ENCODE measurements at places on chromosomes 2 and 18.

- no peak for DNase-seq
These were observed 425.1 kb upstream of the RAB6C start for GRCh38 chr2:129554373-129554772.

GRCh38 chr18:76230791-76231190 is 264.3 kb downstream of the ZNF516 start:
- DNase-seq = no peak

DNA sequence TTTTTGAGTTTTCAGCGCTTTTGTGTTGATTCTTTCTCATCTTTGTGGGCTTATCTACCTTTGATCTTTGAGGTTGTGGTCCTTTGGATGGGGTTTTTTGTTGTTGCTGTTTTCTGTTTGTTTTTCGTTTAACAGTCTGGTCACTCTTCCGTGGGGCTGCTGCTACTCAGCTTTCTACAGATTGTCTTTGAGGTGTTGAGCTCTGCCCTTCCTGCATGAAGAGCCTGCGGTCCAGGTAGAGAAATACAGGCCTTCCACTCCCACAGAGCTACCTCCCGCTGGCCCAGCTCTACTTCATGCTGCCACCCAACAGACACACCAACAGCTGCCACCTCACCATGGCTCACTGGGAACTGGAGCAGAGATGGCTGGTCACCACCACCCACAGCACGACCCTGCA is 61.7 kb upstream of the RNU4ATAC start:
- DNase-seq = no peak

DNA sequence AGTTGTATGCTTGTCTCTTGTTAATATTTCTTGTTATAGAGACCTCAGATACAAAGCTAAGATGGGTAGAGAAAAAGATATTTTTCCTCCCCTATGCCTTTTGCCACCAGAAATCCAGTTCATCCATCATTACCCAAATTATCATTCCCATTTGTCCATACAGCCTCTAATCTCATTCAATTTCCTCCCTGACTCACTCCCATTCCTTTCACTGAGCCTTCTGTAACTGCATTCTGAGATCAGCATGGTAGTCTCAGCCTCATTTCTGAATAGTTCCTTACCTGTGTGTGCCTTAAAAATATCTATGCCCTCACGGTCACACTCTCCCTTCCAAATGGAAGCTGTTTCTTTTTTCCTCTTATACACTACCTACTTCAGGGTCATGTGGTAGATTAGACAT is 15.7 kb upstream of the PIK3C3 start:
- DNase-seq = no peak

- DNase-seq = no peak
These were observed 27.7 kb downstream of the HS1BP3 start for GRCh38 chr2:20623241-20623640.

DNA sequence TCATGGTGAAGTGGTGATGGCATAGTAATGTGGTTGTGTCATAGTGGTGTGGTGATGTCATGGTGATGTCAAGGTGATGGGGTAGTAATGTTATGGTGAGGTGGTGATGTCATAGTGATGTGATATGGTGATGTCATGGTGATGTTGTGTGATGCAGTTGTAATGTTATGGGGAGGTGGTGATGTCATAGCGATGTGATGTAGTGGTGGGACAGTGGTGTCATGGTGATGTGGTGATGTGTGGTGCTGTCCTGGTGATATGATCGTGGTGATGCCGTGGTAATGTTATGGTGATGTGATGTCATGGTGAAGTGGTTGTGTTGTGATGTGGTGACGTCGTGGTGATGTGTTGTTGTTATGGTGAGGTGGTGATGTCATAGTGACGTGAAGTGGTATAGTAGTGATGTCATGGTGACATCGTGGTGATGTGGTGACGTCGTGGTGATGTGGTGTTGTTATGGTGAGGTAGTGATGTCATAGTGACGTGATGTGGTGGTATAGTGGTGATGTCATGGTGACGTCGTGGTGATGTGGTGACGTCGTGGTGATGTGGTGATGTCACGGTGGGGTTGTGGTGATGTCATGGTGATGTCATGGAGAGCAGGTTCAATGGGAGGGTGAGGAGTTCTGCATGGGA is 242.7 kb upstream of the MYT1L start:
- no peak for DNase-seq

- DNase-seq = no peak
These were observed 103.6 kb upstream of the WDR75 start for GRCh38 chr2:189337656-189338055.

DNA sequence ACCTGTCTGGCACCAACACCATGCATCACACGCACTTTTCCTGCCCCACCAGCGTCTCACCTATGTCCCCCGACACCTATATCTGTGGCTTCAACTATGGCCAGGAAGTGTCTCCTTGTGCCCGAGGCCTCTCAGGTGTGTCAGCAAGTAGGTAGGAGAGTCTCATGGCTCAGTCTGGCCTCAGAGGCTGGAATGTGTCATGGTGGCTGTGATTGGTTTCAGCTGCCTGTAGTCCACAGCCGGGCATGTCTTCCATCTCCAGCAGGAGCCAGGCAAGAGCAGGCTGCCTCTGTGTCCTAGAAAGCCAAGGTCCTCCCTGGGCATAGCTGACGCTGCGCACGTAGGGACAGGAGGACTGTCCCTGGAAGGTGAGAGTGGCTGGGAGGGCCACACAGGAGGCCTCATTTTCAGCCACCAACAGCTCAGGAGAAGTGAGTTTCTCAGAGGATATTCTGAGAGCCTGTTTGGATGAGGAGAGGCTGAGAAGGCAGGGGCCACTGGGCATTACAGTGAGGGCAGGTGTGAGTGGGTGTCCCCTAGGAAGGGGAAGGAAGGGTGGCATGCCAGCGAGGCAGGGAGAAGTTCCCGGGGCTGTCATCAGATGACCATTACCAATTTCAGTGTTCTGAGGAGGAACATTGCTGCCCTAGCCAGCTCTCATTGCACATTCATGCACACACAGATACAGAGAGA is 47.2 kb downstream of the SDC1 start:
- DNase-seq = no peak

- no peak for DNase-seq
These were observed 235.3 kb downstream of the ZNF407 start for GRCh38 chr18:74832999-74833398.

DNA sequence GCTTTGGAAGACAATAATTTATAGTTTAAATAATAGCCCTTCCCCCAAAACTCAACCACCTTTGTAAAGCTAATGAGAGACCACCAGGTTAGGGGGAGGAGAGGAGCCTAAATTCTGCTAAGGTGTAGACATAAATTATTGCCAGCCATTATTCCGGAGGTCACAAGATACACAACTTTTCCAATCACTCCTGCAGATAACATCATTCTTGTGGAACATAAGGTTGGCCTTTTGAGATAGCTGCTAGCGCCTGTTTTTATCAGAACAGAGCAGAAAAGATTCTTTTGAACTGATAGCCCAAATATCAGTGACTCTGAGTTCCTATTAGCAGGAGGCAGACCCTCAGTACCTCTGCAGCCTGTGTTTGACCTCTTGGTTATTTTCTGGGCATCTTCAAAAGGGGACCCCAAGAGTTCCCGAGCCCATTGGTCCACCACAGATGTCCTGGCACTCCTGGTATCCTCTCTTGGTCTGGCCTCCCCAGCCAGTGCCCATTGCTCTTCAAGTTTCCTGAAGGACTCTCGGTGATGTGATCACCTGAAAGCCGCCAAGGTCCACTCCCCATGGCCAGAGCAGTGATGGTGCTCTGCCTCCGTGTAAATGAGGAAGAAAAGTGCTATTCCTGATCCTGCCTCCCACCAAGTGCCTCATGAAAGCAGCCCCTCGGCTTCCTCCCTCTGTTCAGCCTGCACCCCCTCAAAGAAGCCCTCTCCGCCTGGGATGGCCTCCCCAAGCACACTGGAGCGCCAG is 38.5 kb upstream of the LAPTM4A start:
- no peak for DNase-seq

GRCh38 chr2:161725297-161725696 is 101.1 kb downstream of the SLC4A10 start:
- DNase-seq = no peak

DNA sequence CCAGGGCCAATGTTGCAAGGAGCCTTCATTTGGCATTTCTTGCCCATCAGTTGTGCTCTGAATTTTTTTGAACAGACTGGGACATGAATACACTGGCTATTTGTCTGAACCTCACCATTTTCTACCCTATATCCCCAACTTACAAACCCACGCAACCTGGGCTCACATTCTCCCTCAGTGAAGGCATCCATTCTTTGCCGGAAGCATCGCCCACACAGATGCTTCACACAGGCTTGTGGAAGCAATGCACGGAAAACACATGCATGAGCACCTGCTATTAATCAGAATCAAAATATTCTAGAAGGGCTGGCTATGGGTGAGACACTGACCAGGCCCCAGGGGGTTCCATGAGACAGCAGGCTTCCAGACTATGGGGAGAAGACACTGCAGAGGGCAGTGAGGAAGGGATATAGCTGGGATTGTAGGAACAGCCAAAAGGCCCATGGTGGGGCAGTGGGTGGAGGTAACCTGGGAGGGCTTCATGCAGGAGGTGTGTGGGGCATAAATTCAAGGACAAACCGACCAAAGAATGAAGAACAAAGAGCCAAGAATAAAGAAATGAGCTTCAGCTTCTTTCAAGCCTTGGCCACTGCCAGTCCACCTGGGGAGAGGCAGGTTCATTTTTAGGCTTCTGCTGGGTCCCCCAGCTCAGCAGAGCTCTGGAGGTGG is 261.5 kb downstream of the CELF4 start:
- DNase-seq = no peak

GRCh38 chr2:216216951-216217903 is 108.1 kb downstream of the XRCC5 start:
- no peak for DNase-seq
